ACHN (cell line): ENCODE measurements at places on chromosomes 6 and 20.

GRCh38 chr20:62831361-62831788 is 14.5 kb downstream of the COL9A3 start:
- DNase-seq, result no peak

DNA sequence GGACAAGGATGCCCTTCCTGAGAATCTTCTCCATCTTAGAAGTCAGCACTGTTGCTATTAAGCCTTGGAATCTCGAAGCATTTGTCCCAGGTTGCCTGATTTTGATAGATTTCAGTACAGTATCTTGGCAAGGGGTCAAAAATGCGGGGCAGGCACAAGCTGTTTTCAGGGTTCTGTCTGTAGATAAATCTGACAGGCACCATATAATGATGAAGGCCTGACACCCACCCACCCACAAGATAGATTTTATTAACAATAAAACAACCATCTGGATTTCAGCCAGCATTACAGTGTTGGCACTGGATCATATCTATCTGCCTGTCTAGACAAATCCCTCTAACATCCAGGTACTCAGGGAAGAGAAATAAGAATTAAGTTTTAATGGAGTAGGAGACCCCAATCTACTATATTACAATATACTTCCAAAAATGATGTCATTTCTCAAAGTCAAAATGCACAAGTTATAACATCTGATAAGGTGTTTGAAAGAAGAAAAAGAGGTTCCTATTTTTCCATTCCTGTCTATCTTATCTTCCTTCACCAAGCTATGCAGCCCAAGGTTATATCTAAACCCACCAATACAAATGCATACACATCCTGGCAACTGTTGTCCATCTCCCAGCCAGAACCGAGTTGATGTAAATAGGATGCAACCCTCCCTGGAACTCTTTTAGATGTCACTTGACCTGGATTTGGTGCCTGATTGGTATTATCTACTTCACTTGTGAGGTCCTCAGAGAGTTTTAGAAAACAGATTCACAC is 10.7 kb downstream of the NEDD9 start:
- no peak for DNase-seq

- no peak for DNase-seq
Measured at GRCh38 chr6:26249707-26249956, 115.4 kb upstream of the BTN3A2 start.

DNA sequence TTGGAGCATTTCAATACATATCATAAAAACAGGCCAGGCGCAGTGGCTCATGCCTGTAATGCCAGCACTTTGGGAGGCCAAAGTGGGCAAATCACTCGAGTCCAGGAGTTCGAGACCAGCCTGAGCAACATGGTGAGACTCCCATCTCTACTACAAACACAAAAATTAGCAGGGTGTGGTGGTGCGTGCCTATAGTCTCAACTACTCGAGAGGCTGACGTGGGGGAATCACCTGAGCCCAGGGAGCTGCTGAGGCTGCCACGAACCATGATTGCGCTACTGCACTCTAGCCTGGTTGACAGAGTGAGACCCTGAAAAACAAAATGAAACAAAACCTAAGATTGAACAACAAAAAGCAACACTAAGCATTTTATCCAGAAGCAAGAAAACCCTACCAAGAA is 47.2 kb downstream of the BACH2 start:
- DNase-seq, result no peak

DNA sequence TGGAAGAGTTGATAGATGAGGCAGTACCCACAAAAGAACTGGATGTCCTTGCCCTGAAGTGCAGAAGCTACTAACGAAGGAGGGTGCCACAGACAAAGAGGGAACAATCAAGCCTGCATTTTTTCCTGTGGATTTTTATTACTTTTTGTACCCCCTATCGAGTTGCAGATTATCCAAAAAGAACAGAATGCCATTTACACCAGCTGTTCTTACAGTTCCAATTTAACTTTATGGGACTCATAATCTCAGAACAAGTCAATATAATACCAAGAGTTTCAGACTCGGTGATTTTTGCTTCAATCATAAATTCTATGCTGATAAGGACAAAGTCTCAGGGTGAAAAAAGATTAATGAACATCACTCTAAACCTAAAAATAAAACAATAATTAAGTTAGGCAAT is 4.0 kb upstream of the CNKSR3 start:
- no peak for DNase-seq

- DNase-seq, result peak; percentile 99
Measured at GRCh38 chr6:30752157-30752927, 8.0 kb upstream of the IER3 start.

DNA sequence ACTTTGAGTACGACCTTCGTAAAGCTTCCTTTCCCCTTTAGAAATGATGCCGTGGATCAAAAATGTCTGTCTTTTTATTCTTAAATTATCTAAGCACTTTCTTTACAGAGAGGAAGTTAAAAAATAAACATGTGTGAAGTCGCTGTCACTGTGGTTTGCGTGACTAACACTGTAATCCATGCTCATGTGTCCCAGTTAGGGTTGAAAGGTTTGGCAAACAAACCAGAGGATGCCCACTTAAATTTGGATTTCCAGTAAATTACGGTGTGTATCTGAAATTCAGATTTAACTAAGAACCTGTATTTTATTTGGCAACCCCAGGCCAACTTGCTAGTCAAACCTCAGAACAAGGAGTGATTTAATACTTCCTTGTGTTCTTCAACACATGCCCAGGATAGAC is 21.1 kb downstream of the HLA-DRB1 start:
- no peak for DNase-seq

GRCh38 chr20:56860413-56860812 is 231.3 kb downstream of the TFAP2C start:
- no peak for DNase-seq

GRCh38 chr6:30600451-30600961 is 16.5 kb downstream of the PPP1R10 start:
- no peak for DNase-seq

GRCh38 chr6:6620766-6621425 is 32.4 kb downstream of the LY86 start:
- DNase-seq, result no peak

DNA sequence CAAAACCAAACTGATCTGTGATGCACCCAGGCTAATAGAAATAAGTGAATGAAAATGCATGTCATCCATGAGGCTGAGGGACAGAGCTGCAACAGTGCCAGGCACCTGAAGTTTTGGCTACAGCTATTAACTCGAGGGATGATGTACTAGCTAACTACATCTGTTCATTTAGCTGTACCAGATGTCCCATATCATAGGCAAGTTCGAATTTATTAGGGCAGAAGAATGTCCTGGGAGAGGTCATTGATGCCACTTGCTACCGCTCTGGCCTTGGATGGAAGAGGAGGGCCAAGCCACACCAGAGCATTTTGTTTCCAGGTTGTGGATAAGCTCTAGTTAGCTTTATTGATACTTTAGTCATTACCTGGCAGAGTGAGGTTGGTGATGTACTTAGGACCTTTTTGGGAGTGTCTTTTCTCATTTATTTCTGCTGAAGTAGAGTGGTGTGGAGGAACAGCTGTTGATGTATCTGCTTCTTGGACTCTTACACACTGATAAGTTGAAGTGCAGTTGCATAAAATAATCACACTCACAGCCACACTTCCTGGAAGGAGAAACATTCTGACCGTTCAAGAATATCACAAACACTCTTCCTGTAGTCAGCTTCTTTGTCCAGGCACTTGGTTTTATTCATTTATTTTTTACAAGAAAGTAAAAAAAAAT is 8.2 kb downstream of the ZFAND3 start:
- DNase-seq, result no peak

GRCh38 chr6:43170417-43170930 is 595 bp upstream of the SRF start:
- no peak for DNase-seq

DNA sequence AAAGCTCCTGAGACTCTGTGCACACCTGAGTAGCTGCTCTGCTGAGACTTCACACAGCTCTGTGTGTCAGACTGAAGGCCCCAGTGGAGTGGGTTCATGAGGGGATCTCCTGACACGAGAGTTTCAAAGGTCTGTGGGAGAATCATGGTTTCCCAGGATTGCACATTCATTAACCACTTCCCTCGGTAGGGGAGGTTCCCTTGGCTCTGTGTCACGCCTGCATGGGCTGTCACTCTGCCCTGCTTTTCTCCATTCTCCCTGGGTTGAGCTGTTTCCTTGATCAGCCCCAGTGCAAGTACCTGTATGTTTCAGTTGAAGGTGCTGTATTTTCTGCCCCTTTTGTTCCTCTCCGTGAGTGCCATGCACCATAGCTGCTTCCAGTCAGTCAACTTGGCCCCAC is 236.9 kb downstream of the EPM2A start:
- DNase-seq, result no peak

GRCh38 chr6:29941471-29941870 is 861 bp upstream of the HLA-A start:
- no peak for DNase-seq

- DNase-seq, result no peak
Measured at GRCh38 chr6:30766461-30767157, 22.3 kb upstream of the IER3 start.
